Nephron progenitor cell (in vitro differentiated cells): ENCODE measurements at places on chromosomes 4 and X.

GRCh38 chr4:144374065-144374464, 233.5 kb upstream of the GYPA start:
- DNase-seq: no peak

DNA sequence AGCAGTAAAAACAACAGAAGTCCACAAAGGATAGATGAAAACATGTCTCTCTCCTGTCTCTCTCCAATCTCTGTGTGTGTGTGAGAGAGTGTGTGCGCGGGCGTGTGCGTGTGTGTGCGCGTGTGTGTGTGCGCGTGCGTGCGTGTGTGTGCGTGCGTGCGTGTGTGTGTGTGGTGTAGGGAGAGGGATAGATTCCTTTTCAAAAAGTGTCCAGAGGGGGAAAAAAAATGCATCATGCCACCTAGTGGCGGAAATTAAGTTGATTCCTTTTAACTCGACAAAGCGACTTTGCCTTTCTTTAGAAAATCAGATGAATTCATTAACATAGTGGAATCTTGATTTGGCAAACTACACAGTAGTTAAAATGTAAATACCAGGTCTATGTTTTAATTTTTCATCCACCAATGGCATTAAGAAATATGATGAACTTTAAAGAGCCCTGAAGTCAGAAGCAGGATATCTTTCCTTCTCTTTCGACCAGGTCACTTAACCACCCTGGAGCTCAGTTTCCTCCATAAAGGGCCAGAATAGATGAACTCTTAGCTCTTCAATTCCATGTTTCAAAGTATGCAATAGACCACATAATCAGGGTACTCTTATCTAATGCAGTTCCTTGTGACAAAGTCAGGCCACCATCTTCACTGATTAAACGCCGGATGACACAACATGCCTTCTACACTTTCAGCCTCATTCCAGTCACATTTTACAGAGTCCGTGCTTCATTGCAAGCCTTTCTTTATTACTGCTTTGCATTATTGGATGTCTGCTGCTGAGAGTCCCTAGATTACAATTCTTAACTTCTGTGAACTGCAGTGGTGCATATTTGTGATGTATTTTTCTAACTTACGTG, 162.8 kb downstream of the FBXO8 start:
- peak; percentile 56 for DNase-seq

- DNase-seq: no peak
Measured at GRCh38 chr4:112060212-112060611, 85.0 kb upstream of the FAM241A start.

DNA sequence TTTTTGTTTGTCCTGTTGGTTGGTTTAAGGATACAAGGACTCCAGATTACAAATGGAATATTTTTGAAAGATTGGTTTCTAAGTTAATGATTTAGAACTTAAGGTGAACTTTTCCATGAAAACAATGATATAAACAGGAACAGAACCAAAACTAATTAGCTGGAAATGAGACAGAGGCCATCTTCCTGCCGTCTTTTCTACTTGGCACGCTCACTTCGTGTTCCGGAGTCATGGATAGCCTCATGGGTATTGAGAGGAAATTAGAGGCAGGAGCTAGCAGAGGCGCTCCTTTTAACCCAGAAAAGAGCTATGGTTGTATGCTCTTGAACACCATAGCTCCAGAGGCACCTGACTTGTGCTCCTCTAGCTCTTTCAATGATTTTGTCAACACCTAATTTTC, 2.4 kb downstream of the FAM241A start:
- no peak for DNase-seq

- no peak for DNase-seq
Measured at GRCh38 chrX:128698573-128699181, 646.5 kb upstream of the ACTRT1 start.

DNA sequence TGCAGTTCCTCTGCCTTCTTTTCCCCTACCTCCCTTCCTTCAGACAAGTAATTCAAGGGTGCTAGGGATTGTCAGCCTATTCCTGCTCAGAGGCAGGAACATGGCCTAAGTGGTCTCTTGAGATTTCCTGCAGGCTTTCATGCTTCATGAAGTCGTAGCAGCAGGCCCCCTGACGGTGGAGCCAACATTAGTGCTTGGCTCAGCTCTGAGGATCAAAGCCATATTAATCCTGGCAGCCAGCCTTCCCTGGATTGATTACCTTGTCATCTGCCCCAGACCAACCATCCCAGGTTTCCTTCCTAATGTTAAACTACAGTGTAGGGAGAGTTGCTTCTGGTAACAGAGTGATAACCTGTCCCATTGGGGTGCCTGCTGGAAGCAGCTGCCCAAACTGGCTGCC, 84.1 kb downstream of the SLC16A2 start:
- DNase-seq: peak; percentile 19

DNA sequence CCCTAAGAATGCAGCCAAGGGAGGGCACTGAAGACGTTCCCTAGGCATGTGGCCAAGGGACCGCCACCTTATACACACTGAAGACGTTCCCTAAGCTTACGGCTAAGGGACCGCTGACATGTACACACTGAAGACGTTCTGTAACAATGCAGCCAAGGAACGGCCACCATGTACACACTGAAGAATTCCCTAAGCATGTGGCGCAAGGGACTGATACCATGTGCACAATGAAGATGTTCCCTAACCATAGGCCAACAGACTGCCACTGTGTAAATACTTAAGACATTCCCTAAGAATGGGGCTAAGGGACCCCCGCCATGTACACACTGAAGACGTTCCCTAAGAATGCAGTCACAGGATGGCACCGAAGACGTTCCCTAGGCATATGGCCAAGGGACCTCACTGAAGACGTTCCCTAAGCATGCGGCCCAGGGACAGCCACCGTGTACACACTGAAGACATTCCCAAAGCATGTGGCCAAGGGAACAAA, 36.1 kb downstream of the DHRSX start:
- DNase-seq: no peak

- no peak for DNase-seq
Measured at GRCh38 chr4:86918539-86919072, 16.2 kb upstream of the AFF1 start.

- no peak for DNase-seq
Measured at GRCh38 chr4:168515222-168516011, 18.6 kb downstream of the PALLD start.

DNA sequence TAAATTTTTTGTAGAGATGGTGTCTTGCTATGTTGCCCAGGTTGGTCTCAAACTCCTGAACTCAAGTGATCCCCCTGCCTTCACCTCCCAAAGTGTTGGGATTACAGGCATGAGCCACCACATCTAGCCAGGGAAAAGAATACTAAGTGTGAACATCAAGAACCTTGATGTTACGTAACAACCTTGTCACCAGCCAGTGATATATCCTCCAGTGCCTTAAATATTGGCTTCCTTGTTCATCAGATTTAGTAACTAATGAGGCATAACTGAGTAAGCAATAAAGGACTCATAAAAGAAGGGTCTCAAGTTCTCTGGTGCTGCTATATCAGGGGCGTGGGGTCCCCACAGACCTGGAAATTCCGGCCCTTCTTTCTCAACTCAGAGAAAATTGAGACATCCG, 60.5 kb upstream of the ENPEP start:
- DNase-seq: no peak

- DNase-seq: no peak
Measured at GRCh38 chr4:119028296-119028695, 107.3 kb upstream of the MYOZ2 start.

DNA sequence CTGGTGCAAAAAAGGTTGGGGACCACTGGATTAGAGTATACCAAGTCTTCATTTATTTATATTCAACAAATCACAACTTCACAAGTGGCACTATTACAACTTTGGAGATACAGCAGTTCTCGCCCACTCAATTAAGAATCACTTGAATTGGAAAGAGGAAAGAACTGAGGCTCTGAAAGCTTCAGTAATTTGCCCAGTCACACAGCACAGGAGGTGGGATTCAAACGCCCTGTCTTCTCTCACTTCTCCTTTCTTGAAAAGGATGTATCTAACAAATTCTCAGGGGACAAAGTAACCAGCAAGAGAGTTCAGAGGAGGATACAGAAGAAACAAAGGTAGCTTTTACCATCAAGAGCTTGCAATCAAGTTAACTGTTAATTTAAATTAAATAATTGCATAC, 12.4 kb downstream of the SMIM14 start:
- DNase-seq: no peak

DNA sequence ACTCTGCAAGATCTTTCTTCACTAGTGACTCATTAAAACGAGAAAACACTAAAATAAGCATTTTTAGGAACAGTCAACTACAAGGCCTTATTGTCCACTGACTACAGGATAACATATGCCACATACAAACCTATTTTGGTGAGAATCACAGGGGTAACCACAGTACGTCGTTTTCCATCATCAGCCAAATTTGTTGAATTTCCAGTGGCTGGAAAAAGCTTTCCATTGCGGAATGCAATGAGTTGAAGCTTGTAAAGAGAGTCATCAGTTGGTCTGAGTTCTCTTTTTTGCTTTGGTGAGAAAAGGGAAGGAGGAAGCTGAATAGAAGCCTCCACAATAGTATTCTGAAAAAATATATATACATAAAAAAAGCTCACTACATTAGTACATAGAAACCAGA, 102.4 kb downstream of the ADGRA3 start:
- no peak for DNase-seq

- DNase-seq: no peak
Measured at GRCh38 chr4:9942921-9943600, 78.2 kb downstream of the SLC2A9 start.

DNA sequence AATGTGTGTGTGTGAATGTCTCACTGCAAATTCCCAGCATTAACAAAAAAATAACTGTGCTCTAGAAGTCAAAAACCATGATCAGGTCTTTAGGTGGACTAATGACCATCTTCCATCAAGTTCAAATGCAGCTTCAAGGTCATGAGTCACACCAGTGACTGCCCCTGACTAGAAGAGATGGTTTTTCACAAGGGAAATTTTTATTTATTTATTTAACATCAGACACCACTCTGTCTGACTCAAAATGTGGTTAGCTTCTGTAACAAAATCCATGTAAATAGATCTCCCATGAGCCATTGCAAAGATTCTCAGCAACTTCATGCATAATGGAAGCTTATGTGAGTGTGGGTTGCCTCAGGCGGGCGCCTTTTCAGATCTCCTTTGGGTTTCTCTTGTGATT, 219.2 kb downstream of the KIT start:
- DNase-seq: no peak

DNA sequence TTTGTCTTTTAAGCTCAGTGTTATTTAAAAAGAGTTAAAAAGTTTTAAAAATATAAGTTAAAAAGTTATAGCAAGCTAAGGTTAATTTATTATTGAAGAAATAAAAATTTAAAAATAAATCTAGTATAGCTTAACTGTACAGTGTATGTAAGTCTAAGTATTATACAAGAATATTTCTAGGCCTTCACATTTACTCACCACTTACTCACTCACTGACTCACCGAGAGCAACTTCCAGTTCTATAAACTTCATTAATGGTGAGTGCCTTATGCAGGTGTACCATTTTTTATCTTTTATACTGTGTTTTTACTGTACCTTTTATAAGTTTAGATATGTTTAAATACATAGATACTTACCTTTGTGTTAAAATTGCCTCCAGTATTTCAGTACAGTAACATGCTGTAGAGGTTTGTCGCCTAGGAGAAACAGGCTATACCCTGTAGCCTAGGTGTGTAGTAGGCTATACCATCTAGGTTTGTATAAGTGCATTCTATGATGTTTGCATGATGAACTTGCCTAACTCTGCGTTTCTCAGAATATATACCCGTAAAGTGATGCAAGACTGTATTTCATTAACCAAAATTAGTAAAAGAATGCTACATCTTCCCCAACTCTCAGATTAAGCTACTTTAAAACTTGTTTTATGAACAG, 202.9 kb downstream of the CFAP299 start:
- no peak for DNase-seq

DNA sequence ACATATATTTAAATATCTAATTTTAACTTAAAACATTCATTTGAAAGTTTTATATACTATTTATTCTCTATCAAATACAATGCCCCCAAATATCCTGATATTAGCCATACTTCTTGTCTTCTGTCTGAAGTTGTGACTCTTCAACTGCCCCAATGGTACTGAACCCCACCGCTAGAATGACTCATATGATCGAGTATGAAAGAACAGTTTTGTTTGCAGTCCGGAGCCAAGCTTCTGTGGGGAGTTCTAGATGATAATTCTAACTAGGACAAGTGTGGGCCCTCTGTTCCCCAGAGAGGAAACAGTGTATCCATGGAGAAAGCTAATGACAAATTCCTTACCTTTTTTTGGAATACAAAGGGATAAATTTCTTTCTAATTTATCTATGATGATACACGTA, 24.7 kb upstream of the CT47A1 start:
- DNase-seq: no peak

- DNase-seq: no peak
Measured at GRCh38 chr4:6450709-6451108, 21.7 kb downstream of the PPP2R2C start.

DNA sequence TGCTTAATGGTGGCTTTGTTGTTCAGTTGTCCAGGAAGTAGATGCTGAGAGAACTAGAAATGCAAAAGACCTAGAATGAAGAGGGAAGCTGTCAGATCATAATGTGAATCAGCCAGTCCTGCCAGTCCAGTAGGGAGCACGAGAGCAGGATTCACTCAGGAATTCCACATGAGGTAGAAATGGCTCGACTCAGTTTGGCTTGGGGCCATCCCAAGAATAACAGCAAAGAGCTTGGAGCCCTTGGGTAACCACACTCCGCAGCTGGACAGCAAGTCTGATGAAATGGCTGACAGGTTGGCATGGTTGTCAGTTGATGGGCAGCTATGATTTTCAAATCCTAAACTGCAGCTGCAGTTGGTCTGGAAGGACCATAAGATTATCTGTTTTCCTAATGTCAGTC, 44.5 kb upstream of the WDR1 start:
- DNase-seq: no peak

GRCh38 chr4:169062897-169063244, 52.8 kb upstream of the CBR4 start:
- DNase-seq: no peak

- no peak for DNase-seq
Measured at GRCh38 chr4:126386512-126386911, 1071.8 kb downstream of the FAT4 start.

DNA sequence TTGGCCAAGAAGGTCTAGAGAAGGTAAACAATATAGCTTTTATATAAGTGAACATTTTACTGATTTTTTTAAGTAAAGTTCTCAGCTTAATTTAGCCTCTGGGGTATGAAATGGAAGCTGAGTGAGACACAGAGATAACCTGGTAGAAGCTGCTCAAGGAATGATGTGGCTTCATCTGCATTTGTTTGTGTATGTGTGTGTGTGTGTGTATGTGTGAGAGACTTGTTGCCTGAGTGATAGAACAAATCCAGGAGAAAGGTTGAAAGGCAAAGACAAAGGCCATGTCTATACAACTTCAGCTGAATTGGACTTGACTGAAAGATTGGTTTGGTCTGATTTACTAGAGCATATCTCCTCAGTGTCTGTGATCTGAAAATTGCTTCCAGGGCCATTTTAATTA, 63.6 kb downstream of the PCDH7 start:
- no peak for DNase-seq

- no peak for DNase-seq
Measured at GRCh38 chrX:39502486-39502885, 595.3 kb downstream of the BCOR start.

- no peak for DNase-seq
Measured at GRCh38 chr4:177033135-177033534, 240.4 kb upstream of the VEGFC start.
